ENCODE measurements at places on chromosomes 2 and 18.

DNA sequence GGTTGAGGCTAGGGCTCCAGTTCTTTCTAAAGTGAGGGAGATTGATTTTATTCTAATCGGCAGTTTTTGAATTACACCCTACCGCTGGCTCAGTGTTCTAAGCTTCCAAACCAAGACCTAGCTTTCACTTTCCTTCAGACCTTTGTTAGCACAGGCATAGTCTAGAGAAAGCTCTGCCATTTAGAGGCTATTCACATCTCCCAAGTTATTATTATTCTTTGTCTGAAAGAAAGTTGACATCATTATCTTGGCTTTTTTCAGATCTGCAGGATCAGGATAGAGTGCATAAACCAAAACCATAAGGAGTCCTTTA, 276.8 kb downstream of the ASXL3 start:
- no peak for DNase-seq

DNA sequence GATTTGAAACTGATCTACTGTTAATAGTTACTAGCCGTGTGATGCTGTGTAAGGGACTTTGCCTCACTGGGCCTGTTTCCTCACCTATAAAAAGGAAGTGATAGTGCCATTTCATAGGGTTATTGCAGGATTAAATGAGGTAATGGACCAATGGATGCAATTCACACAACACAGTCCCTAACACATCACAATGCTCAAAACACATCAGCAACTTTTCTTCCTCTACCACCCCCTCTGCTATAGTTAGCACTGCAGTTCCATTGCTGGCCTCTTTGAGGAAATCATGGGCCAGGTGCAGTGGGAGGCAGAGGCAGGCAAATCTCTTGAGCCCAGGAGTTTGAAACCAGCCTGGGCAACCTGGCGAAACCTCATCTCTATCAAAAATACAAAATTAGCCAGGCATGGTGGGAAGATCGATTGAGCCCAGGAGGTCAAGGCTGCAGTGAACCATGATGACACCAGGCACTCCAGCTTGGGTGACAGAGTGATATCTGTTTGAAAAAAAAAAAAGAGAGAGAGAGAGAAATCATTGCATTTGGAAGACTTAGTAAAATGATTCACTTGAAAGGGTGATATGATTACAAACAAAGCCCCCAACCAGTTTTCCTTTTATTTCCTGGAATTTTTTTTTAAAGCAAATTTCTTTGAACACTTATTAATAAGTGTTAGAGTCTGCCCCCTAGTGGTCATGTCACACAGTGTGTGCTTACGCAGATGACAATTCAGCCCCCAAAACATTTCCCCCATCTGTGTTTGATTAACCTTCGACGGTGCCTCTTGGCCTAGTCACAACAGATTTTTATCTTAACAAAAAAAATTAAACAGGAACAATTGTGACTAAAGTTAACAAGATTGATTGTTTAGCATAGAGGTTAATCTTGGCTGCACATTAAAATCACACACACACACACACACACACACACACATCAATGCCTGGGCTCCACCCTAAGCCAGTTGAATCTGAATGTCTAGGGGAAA, 88.6 kb upstream of the BCL11A start:
- DNase-seq = peak; percentile 47

DNA sequence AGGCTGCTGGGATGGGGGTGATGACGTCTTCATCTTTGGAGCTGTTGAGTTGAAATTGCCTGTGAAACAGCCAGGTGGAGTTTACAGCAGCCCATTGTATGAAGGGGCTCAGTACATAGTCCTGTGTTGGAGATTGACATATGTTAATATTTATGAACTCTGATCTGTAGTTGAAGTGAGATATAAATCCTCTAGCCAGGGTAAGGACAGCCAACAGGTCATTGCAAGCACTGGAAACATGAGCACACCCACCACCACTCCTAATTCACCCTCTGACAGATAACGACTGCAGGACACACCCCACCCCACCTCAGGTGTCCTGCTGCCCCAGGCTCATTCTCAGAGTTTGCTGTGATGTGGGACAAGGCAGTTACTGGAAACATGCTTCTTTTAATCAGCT, 112.4 kb upstream of the TRIB2 start:
- DNase-seq = no peak

DNA sequence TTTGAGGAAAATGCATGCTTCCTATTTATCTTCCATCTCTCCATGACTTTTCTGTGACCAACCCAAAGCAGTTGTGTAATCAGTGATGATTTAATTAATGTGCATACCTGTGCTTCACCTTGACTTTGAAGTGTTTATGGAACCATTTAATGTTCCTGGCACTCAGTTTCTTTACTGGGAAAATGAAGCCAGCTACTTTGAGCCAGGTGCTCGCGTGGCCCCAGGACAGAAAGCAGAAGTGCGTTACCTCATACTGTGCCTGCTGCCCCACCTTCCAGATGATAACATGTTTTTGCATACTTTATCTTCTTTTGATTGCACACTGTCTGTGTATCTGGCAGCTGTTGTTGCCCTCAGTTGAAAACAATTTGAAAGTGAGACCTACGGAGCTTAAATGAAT, 61.3 kb downstream of the PMAIP1 start:
- no peak for DNase-seq

DNA sequence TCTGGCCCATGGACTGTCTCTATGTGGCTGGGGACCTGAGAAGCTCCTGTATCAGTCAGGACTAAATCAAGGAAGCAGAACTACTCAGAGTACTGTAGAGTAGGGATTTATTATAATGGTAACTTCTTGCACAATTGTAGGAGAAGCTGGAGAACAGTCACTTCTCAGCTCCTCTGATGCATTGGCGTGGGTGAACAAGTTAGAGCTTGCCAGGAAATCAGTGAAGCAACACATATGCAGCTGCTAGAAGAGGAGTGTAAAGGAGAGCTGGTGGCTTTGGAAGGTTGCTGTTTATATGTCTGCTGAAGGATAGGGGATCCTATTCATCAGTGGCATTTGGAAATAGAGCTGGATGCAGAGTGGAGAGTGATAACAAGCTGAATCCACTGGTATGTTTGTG, 215.5 kb upstream of the CWC22 start:
- no peak for DNase-seq

GRCh38 chr2:209937893-209938292, 64.5 kb upstream of the RPE start:
- DNase-seq = no peak

GRCh38 chr2:96692094-96692971, 47.5 kb downstream of the LMAN2L start:
- DNase-seq = no peak

- DNase-seq = peak; percentile 15
These were observed 135.0 kb downstream of the SMAD7 start for GRCh38 chr18:48815581-48816324.

- DNase-seq = no peak
These were observed 255.8 kb upstream of the SLC14A2 start for GRCh38 chr18:45359275-45360009.

GRCh38 chr18:67266246-67267237, 250.0 kb downstream of the DSEL start:
- DNase-seq = no peak

DNA sequence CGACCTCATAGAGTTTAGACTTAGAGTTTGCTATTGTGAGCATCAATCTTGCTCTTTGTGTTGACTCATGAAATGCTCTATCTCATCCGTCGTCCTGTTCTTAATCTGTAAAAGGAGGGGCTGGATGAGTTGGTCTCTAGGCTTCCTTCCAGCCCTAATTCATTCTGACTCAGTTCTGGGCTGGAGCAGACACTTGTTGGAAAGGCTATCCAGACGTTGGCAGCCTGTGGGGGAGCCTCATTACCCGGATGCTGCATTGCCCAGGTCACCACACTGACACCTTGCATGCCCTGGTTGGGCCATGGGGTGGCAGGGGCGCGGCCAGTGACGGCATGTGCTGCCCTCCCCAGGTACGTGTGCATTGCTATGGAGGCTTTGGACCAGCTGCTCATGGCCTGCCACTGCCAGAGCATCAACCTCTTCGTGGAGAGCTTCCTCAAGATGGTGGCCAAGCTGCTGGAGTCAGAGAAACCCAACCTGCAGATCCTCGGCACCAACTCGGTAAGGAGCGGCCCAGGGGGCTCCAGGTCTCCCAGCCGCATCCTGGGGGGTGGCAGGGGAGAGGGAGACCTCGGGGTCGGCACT, 61.5 kb downstream of the EFR3B start:
- DNase-seq = no peak

- DNase-seq = no peak
These were observed 33.3 kb upstream of the NT5DC4 start for GRCh38 chr2:112687522-112687921.

DNA sequence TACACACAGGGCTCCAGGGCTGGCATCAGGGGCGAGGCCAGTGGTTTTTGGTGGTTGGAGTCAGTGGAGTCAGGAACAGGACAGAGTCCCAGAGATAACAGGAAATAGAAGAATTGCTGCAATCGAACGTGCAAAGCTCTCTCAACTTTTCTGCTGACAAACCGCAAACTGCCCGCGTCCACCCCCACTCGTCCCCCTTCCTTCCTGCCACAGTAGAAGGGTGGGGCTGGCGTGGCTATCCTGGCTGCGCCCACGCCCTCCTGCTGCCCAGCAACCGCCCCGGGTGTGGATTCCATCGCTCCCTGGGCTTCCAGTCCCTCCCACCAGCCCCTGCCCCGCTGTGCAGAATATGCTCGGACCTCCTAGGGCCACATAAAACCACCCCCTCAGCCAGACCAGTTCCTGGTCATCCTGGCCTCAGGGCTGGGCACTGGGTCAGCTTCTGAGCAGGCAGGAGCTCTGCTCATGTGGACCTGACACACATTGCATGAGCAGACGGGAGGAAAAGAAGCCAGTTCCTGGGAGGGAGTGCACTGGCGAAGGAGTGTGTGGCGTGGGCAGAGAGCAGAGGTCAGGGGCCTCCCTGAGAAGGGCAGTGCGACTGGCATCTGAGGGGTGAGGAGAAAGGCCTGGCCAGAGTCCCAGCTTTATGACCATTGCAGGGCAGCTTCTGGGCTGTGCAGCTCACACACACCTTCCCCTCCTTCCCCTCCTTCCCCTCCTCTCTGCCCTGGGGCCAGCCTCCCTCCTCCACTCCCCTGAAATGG, 85.4 kb upstream of the ATG16L1 start:
- DNase-seq = peak; percentile 46

DNA sequence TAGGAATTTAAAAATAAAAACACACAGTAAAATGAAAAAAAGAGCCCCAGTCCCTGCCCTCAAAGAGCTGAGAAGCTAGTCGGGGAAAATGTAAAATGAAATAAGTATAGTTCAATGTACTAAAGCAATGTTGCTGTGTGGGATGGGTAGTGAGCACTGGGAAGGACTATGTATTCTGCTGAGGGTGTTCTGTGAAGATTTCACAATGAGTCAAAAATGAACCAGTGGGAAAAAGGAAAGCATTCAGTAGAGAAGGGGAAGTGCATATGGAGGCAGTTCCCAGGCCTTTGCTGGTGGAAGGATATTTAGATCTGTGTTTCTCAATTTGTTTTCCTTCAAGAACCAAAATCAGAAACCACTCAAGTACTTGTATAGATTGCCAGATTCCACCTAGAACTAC, 1094.7 kb upstream of the KLHL29 start:
- no peak for DNase-seq

All from activated CD4-positive, alpha-beta T cell treated with anti-CD3 and anti-CD28 coated beads for 36 hours (primary cell).